ENCODE measurements at places on chromosomes 3 and 15.

DNA sequence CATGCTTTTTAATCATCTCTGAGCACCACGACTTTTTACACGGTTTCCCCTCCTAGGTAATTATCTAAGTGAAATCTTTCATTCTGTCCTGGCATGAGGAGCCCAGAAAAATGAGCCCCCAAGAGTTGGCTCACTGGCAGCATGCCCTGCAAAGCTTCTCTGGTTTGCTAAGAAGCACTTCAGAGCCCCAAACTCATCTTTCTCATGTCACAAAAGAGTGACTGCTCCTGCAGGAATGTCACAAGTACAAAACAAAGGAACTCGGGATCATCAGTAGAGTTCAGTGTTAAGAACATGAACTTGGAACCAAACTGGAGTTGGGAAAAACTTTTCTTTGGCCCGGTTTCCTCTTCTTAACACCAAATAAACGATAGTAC, 123.9 kb downstream of the FOXB1 start:
- DNase-seq = no peak

GRCh38 chr3:115275896-115276295, 128.8 kb upstream of the ZBTB20 start:
- DNase-seq = no peak

DNA sequence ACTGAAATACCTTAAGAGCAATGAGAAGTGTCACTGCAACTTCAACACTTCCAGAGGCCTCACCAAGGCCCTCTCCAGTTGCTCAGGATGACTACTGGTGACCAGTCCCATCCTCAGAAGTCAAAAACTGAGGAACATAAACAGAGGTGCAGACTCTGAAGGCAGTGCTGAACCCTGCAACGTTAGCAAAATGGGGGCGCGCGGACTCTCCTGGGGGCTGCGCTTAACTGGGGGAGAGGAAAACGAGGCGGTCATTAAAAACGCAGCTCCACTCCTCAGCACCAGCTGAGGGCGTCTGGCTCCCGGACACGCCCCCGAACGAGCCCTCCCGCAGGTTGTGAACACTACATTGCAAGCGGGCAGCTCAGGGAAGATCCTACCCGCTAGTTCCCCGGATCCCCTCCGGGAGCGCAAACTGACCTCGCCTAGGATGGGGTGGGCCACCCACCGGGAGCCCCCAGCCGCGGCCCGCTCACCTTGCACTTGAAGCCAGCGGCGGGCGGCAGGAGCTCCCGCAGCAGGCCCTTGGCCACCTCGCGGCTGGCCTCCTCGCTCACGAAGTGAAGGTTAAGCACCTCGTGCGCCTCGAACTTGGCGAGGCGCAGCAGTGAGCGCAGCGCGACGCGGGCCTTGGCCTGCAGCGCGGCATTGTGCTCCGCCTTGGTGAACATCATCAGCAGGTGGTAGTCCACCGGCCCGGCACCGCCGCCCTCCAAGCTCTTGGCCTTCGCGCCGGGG, 711 bp downstream of the XXYLT1 start:
- peak; percentile 87 for DNase-seq

- DNase-seq = no peak
These were observed 118.9 kb upstream of the IGSF10 start for GRCh38 chr3:151579571-151580270.

DNA sequence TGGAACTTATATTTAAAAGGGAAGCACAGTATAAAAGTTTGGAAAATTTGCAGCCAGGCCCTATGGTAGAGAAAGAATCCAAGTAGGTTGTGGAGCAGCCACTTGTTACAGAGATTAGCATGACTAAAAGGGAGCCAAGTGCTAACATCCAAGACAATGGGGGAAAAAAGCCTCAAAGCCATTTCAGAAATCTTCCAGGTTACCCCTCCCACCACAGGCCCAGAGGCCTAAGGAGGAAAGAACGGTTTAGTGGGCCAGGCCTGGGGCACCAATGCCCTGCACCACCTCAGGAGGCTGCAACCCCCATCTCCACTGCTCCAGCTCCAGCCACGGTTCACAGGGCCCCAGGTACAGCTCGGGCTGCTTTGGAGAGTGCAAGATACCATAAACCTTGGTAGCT, 69.9 kb downstream of the IGF2BP2 start:
- DNase-seq = no peak

GRCh38 chr3:115321400-115321805, 174.3 kb upstream of the ZBTB20 start:
- DNase-seq = no peak

DNA sequence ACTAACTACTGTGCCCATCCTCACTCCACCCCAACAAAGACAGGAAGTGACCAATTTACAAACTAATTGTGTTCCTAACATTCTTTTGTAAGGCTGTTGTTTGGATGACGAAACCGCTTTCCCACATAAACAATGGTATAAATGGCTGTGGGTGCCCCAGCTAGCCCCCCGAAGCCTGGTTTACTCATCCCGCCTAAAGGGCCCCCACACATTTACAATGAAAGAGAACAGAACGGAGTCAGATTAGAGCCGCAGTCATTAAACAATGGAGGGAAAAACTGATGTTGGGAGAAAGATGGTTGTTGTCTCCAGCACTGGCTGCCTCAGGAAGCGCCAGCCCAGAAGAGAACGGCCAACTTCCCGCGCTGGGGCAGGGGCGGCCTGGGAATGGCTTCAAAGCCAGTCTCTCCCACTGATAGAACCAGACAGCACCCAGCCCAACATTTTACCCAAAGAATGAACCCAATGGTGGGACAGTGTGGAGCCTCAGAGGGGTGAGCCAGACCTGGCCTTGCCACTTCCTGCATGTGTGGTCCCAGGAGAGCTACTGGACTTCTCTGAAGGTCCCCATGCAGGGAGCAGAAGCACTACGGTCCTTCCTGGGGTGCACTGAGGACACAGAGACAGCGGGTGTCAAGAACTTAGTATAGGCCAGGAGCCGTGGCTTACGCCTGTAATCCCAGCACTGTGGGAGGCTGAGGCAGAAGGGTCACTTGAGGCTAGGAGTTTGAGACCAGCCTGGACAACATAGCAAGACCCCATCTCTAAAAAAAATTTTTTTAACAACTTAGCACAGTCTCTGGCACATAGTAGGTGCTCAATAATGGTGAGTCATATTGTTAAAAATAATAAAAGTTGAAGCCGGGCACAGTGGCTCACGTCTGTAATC, 75.8 kb upstream of the GATA2 start:
- no peak for DNase-seq

DNA sequence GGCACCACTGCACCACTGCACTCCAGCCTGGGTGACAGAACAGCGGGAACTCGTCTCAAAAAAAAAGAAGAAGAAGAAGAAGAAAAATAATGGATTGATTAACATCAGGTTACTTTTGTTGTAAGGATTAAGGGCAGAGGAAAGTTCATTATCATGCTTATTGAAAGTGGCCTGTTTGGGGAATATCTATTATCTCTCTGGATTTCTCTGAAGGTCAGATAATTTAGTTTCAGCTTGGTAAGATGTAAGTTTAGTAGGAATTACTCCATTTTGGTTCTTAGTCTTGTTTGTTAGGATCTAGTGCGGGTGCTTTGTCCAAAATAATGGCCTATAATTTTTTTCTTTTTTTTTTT, 2.5 kb upstream of the MTMR14 start:
- no peak for DNase-seq

GRCh38 chr3:184688251-184688881, 23.5 kb downstream of the MAGEF1 start:
- DNase-seq = no peak

GRCh38 chr3:59937201-59937600, 887.4 kb upstream of the CFAP20DC start:
- peak; percentile 58 for DNase-seq

- DNase-seq = no peak
These were observed 73.6 kb upstream of the TCF12 start for GRCh38 chr15:56844892-56845291.

DNA sequence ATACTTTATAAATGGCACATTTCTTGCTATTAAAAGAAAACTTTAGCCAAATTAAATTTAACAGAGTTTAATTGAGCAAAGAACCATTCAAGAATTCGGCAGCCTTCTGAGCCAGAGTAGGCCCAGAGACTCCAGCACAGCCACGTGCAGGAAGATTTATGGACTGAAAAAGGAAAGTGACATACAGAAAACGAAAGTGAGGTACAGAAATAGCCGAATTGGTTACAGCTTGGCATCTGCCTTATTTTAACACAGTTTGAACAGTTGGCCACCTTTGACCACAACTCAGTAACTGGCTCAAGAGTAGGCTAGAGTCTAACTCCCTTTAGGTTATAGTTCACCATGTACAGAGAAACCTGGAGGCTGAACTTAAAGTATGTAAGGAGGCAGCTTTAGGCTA, 17.6 kb downstream of the CFAP44 start:
- no peak for DNase-seq

GRCh38 chr15:70480196-70480856, 283.0 kb downstream of the UACA start:
- no peak for DNase-seq

- DNase-seq = no peak
These were observed 42.2 kb upstream of the RASGRF1 start for GRCh38 chr15:79132770-79133169.

- no peak for DNase-seq
These were observed 140.5 kb downstream of the LRRK1 start for GRCh38 chr15:101059381-101060341.

GRCh38 chr3:111799951-111800350, 59.1 kb upstream of the PHLDB2 start:
- DNase-seq = no peak

All from retina (tissue), 1 donor.